WERI-Rb-1 (cell line): ENCODE measurements at places on chromosomes 7 and 10.

DNA sequence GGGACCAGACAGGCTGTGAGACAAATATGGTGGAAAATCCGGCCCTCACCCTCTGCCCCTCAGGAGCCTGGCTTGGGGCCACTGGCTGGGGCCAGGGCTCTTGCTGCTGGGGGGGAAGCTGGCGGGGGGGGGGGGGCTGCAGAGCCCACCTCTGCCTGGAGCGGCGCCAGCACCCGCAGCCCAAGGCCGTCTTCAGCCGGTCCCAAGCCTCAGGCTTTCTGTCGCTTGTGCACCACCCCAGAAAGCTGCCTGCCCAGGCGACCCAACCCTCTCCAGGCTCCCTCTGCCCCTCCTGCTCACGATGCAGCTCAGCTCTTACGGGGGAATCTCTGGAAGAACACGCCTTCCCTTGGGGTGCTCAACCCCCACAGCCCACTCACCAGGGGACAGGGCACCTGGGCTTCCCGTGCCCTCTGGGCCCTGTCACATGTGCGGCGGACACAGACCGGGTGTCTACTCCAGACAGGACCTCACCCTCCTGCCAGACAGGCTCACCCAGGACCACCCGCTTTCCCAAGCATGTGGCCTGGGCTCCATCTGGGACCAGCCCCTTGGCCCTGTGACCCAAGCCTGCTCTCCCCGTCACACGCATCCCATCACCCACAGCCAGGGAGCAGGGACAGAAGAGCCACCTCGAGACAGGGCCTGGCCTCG lies 43.9 kb downstream of the DPYSL4 start:
- no peak for DNase-seq

DNA sequence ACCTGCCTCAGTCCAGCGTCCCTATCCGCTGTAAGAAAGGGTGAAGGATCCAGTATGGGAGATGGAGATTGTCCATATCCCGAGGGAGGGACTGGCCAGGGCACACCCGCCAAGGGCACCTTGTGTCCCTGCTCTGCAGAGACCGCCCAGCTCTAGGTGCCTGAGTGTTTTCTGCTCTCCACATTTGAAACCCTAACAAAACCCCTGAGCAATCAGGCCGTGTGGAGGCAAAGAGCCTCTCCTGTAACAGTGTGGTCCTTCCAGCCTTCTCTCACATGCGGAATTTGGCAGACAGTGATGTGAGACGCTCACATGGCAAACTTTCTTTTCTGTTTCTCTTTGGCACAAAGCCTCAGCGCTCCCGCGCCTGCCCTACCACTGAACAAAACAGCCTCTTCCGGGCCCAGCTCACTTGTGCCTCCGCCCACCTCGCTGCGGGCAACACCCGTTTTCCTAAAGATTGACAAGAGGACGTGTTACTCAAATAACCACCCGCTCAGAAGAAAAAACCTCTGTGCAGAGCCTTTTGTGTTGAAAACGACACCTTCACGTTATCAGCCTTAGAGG lies 514.8 kb downstream of the DNAJB6 start:
- DNase-seq = no peak

GRCh38 chr10:2921956-2922680 lies 145.2 kb upstream of the PFKP start:
- DNase-seq = no peak

GRCh38 chr7:107890493-107890961 lies 456 bp upstream of the DLD start:
- no peak for DNase-seq

GRCh38 chr7:7858559-7858958 lies 110.0 kb upstream of the GLCCI1 start:
- no peak for DNase-seq

DNA sequence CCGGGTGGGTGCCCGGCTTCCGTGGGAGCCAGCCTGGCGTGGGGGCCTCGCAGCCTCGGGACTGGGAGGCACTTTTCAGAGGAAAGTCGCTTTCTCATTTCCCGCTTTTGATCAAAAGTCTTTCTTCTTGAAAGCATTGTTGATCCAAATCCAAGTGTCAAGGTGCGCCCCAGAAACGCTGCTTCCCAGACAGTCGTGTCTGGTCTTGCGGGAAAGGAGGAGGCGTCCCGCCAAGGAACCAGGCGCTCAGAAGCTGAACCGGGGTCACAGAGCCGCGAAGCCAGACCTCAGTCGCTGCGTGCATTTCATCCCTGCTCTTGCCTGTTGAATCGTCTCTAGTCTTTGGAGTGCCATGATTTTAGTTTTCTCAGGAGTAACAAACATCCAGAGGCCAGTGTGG lies 1.1 kb upstream of the BNIP3 start:
- DNase-seq = no peak

- DNase-seq = no peak
Measured at GRCh38 chr10:123930340-123931001, 38.9 kb upstream of the CPXM2 start.

- no peak for DNase-seq
Measured at GRCh38 chr7:134414109-134414508, 44.8 kb downstream of the AKR1B1 start.

DNA sequence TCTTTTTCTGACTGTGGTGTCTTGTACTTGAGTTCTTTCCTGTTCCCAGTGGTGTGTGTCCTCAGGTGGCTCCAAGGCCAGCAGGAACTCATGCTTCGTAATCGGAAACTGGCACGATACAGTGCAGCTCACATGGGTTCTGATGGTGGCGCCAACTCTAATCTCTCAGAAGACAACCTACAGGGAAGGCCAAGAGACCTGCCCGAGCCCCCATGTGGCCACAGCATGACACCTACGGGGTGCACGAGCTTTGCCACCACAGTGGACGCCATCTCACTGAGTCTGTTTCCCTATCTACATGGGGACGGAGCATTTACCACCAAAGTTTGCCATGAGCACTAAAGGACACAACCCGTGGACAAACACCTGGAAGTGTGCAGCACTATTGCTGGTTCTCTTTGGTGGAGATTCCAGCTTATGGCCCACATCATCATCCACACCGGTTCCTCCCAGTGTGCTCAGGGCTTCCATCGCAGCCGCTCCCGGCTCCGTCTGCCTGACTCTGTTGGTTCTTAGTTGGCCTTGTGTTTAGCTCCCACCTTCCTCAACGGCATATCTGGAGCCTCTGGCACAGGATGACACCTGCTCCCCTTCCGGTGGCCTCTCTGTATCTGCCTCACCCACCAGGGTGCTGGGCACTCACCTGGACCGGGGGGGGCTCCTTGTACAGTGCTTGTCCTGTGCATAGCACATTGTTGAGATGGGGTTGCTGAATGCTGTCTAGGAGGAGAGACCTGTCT lies 586.6 kb upstream of the MKI67 start:
- no peak for DNase-seq

GRCh38 chr10:109893386-109893785 lies 29.9 kb downstream of the XPNPEP1 start:
- no peak for DNase-seq

GRCh38 chr10:109958059-109958458 lies 34.7 kb upstream of the XPNPEP1 start:
- DNase-seq = no peak

DNA sequence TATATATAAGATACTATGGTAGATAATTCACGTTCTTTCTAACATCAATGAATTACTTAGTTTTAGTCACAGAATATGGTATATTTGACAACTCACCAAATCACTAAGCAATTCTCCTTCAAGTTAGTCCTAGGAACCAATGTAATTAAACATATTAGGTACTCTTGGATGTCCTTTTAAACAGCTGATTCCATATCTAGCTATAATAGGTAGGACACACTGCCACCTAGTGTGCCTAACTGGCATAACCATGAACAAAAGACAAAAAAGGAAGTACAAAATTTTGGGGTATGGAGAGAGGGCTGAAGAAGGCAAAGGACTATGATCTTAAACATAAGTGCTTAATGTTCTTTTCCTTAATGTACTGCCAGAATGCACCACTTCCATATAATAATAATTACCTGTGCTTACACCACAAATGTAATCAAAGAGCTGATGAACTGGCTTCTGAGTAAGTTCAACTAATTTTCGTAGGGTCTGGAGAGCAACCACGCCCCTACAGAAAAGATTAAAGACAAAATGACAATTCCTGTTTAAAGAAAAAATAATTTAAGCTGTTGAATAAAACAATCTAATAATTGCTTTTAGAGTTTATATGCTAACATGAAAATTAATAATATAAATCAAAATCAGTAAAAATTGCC lies 28.7 kb downstream of the PNPLA8 start:
- peak; percentile 45 for DNase-seq

GRCh38 chr7:37273891-37274290 lies 174.8 kb downstream of the ELMO1 start:
- DNase-seq = no peak

GRCh38 chr7:235576-236395 lies 43.4 kb downstream of the FAM20C start:
- DNase-seq = no peak

DNA sequence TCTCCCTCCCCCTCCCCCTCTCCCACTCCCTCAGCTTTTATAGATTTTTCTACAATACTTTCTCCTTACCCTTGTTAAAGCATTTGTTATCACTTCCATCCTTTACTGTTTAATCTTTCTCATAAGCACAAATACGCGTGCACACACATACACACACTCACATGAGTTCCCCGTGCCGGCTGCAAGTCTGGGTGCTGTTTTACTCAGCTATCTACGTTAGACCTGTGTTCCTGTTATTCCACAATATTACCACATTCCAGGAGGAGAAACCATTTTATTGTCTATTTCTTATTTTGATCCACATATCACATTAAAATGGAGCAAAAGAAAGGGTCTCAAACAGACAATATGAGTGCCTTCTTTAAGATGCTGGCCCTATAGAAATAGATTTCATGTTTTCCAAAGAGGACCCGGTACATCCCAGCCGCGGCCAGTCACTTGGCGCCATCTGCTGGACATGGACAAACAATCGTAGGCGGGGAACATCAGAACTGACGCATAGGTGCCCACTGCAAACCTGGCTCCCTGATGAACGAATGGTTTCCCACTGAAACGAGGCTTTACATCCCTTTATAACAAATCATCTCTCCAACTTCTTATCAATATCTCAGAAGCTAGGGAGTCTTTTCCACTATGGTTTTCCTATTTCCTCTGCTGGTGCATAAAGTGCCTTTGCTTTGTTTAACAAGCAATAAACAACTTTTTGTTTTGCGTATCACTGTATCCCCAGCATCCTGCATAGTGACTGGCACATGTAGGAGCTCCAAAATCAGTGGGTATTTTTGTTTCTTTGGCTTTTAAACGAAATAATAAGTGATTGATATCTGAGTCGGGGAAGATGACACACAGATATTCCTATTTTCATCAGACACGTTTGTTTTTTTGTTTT lies 25.2 kb upstream of the OPTN start:
- DNase-seq = peak; percentile 55

- DNase-seq = no peak
Measured at GRCh38 chr7:107312418-107312817, 143.6 kb downstream of the HBP1 start.

GRCh38 chr10:103598654-103599115 lies 105.2 kb downstream of the NEURL1 start:
- DNase-seq = peak; percentile 74

- DNase-seq = no peak
Measured at GRCh38 chr10:99456207-99456930, 25.9 kb upstream of the GOT1 start.

DNA sequence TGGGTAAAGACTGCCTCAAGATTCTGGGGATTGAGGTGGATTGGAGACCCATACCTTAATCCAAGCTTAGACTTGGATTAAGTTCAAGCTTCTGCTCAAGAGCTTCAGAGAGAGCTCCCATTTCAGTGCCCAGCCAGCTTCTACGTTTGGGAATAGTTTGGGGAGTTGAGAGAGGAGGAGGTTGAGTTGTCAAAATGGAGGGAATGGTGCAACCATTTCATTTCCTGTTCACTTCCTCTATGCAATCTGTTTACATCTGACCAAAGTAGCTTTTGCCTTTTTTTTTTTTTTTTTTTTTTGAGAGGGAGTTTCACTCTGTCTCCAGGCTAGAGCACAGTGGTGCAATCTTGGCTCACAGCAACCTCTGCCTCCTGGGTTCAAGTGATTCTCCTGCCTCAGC lies 65.8 kb downstream of the ENTPD1 start:
- no peak for DNase-seq

DNA sequence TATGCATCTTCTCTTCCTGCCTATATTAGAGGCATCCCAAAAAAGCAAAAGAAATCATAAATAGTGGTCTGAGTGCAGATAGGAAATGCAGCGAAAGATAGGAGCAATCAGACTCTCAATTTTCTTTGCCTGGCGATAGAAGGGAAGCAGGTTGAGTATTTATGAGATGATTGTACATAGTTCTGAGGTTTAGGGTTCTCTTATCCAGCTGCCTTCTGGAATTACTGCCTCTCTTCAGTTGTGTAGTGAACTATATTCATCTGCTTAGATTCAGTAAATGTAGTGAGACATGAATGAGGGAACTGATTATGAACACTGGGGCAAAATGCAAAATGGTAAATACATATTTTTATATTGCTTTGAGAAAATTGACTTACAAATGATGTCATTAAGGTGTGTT lies 93.0 kb upstream of the CYP26C1 start:
- no peak for DNase-seq

DNA sequence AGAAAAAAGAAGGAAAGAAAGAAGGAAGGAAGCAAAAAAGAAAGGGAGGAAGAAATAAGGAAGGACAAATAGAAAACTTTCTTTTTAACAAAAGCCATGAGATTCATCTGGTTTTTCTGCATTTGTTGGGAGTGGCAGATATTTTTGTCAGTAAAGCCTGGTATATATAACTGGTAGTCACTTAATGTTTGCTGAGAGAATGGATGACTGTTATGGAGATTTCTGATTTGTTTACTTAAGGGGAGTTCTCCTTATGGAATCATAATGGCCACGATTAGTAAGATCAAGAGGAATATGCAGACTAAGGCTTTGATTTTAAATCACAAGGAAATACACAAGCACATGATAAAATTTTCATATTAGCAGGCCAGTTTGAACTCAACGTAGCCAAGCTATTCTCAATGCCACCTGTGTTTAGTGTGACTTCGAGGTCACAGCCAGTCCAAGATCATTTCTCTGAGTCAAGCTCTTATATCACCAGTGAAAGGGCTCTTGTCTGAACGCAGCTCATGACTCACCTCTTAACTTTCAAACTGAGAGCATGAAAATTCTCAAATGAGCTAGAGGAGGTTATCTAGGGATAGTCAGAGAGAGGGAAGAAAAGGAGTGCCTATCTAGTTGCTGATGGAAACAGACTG lies 445.1 kb upstream of the ZMIZ1 start:
- no peak for DNase-seq

GRCh38 chr7:71332207-71332606 lies 200.3 kb downstream of the GALNT17 start:
- no peak for DNase-seq

DNA sequence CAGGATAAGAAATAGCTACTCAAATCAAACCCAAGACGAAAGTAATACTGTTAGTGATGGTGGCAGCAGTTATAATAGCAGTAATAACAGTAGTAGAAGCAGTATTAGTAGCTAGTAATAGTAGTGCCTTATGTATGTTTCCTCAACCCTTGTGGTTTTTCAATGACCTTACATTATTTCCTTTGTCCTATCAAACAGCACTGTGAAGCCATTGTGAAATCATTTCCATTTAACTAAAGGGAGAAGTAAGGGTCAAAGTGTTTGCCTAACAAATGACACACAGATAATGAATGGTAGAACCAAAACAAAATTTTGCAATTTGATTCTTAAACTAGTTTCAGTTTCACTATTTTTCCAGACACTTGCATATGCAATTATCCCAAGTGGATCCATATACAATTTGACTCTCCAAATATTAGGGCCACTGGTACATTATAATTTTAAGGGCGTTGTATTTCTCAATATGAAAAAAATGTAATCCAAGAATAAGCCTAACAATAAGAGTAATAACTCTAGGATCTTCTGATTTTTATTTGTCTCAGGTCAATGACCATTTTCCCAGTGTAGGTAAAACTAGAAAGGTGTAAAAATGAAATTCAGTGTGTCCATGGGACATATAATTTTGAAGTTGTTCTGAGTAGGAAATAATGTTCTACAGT lies 33.7 kb upstream of the TMEM26 start:
- no peak for DNase-seq
